Inflammatory macrophage treated with lipopolysaccharide for 4 hours (primary cell): ENCODE measurements at places on chromosomes 13 and 19.

- DNase-seq, result no peak
These were observed 9.4 kb downstream of the FLT1 start for GRCh38 chr13:28485551-28485950.

DNA sequence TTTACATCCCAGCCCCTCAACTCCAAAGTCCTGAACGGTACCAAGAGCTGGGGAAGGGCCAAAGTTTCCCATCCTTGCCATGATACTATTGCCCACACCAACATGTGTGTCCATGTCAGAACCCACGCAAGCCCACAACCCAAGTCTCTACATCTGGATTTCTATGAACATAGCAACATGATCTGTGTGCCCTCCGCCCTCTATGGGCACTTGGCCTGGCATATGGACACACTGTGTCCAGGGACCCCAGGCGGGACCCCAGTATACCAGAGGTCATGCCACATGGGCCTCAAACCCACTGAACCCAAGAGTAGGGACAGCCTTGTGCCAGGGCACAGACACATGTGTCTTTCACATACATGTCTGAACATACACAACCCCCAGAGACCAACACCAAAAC, 2.0 kb downstream of the LRFN1 start:
- no peak for DNase-seq

GRCh38 chr19:48274173-48274572, 4.3 kb downstream of the ZNF114 start:
- DNase-seq, result no peak

DNA sequence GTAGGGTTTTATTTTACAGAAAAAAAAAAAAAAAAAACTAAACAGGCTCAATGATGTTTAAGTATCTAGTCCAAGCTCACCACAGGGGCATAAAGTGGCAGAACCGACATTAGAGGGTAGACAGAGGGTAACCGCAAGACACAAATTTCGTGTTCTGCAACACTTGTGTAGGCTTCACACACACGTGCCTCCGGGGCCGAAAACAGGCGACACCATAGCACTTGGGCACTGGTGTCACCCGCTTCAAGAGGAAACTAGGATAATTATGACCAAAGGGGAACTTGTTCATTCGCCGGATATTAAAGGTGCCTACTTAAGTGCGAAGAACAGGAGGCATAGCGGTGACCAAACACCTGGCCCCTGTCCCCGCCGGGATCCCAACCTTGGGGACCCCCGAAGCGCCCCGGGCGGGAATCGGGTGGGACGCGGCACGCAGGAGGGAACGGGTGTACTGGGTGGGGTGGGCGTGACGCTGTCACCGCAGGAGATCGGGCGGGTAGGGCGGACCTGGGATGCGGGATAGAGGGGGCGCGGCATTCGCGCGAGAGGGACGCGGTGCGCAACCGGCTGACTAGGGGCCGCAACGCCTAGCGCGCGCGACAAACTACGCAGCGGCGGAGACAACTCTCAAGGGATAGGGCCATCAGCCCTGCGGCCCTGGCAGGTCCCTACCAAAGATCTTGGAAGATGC, 558 bp downstream of the MZT1 start:
- DNase-seq, result peak; percentile 55

DNA sequence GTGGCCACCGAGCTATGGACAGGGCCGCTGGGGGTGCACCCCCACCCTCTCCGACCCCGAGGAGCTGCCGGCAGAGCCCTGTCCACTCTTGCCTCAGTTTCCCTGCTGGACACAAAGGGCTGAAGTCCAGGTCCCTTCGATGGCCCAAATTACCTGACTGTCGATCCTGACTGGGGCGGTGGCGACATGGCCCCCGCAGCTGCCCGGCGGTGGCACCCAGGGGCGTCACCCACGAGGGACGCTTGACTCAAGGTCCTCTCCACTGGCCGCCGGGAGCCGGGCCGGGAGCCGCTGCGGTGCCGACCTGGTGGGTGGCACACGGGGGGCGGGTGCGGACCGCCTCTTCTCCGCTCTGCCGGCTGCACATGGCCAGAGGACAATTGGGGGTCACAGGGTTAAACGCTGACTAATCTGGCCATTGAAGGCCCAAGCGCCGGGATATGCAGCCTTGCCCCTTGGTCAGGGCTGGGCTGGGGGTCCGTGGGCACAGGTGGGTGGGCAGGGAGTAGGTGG, 16.4 kb downstream of the ARID3A start:
- no peak for DNase-seq

- no peak for DNase-seq
These were observed 586.5 kb downstream of the SLITRK5 start for GRCh38 chr13:88257706-88258105.

- DNase-seq, result no peak
These were observed 22.4 kb downstream of the TNFRSF19 start for GRCh38 chr13:23592596-23592995.

- no peak for DNase-seq
These were observed 852.0 kb downstream of the DACH1 start for GRCh38 chr13:71015021-71015420.

DNA sequence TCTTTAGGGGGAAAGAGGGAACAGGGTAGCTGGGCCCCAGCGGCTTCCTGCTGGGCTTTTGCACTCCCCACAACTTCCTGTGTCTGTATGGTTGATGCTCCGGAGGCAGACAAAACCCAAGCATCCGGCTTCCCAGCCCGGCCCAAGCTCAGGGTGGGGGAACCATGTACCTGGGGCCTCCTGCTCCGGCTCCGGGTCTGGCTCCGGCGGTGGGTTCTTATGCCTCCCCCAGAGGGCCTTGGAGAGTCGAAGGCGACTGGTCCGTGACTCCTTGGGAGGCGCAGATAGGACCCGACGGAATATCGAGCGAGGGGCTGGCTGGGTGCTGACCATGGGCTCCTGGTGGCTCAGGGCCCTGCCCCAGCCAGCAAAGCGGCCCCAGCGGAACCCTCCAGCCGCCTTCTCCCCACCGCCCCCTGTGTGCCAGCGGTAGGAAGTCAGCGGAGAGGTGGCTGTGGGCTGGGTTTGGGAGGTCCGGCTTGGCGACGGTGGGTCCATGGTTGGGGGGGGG, 428 bp downstream of the RASAL3 start:
- DNase-seq, result peak; percentile 24

DNA sequence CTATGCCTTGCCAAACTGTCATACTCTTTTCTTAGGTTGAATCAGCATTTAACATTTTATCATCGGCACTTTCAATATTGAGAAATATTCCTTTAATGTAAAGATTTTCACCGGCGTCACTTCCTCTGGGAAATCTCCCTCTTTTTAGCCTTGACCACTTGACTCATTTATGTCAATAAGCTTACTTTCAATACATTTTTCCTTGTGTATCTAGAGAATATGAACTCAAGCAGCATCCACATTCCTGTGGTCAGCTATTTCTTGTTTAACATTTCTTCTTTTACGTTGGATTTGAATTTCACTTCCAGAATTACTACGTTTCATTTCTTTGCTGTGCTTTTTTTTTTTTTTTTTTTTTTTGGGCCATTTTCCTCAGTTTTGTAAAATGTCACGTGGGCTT, 271.2 kb upstream of the HTR2A start:
- DNase-seq, result peak; percentile 79

DNA sequence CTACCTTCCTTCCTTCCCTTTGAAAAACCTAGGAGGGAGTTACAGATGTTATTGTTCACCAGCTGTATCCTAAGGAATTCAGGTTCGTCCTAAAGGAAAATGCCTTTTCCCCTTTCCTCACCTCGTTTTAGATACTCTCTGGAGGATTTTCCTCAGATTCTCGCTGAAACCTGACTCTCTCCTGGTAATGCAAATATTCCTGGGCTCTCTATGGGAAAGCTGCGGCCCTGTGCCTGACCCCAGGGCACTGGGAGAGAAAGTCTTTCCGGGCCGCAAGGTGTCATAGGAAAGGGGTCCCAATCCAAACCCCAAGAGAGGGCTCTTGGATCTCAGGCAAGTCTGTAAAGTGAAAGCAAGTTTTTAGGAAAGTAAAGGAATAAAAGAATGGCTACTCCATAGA, 13.1 kb upstream of the OR1M1 start:
- no peak for DNase-seq

DNA sequence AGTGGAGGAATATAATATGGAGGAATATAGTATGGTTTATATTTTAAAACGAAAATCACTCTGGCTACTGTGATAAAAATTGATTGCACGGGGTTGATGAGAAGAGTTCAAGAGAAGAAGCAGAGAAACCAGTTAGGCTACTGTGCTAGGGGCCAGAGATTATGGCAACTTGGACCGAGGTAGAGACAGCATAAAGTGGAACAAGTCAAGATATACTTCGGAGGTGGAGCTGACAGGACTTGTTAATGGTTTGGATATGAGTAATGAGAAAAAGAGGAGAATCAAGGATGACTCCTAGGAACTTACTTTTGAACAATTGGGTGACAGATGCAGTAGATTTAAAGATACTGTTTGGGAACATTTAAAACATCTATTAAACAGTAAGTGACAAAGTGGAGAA, 6.6 kb upstream of the WDFY2 start:
- DNase-seq, result no peak

GRCh38 chr19:7074705-7075282, 5.3 kb downstream of the ZNF557 start:
- DNase-seq, result no peak

GRCh38 chr13:100069278-100069677, 19.6 kb upstream of the PCCA start:
- no peak for DNase-seq

GRCh38 chr19:36163813-36164212, 11.6 kb upstream of the COX7A1 start:
- DNase-seq, result no peak

GRCh38 chr13:48431987-48432615, 19.2 kb upstream of the LPAR6 start:
- DNase-seq, result no peak

DNA sequence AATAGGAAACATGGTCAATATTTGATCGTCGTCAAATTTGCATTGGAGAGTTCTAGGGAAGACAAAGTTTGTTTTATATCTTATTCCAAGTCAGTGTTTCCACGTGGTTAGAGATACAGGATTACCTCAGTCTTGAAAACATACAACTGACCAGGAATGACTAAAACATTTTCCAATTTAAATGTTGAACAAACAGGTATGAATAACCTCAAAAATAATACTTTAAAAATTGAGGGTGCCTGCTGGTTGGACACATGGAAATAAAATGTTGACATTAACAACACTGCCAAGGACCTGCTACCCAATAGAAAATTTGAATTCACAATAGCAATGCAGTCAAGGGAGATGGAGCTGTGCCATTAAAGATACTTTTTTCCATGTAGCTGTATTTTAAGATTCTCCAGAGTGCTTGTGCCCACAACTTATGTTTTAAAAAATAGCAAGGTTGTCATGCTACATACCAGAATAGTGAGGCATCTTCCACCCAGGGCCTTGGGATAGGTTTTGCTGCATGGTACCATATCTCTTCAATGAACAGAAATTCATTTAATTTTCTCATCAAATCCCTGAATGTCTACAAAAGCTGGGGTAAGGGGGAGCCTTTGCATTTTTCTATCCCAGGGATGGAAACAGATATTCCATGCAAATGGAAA, 260.8 kb downstream of the EFNB2 start:
- DNase-seq, result no peak

GRCh38 chr13:62933809-62934208, 1518.2 kb upstream of the PCDH20 start:
- DNase-seq, result no peak

DNA sequence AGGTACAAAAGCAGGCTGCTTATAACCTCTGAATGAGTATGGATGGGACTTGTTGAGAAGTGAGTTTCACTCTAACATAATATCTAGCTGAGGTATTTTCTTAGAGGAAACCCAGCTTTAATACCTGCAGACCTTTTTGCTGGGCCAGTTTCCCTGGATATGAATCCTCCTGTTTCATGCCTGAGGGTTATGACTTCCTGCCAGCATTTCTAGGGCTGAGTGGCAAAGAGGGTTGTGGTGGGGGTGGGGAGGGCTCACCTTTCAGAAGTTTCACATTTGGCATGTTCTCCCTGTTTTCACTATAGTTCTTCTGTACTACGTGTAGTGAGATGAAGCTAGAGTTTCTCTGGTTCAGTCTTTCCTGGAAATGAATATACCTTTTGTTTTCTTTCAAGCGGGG, 73.7 kb downstream of the LACC1 start:
- no peak for DNase-seq
